ENCODE measurements at places on chromosomes 2 and 18.

DNA sequence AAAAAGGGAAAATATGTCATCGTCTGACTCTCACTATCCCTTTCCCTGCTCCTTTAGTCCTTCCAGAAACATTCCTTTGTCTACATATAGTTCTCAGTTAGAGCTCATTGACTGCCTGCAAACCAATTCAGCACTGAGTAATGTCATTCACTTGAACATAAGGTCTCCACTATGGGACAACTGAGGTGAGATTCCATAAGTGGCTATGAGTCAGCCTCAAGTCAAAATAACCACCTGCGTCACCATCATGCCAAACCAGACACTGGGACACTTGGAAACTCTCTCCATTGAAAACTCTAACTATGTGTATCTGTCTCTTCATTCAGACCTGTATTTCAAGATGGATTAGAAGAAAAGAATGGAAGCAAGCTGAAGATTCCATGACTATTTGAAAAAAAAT, 878.0 kb upstream of the PIK3C3 start:
- DNase-seq = no peak

GRCh38 chr2:78070693-78071092, 548.5 kb upstream of the LRRTM4 start:
- no peak for DNase-seq

DNA sequence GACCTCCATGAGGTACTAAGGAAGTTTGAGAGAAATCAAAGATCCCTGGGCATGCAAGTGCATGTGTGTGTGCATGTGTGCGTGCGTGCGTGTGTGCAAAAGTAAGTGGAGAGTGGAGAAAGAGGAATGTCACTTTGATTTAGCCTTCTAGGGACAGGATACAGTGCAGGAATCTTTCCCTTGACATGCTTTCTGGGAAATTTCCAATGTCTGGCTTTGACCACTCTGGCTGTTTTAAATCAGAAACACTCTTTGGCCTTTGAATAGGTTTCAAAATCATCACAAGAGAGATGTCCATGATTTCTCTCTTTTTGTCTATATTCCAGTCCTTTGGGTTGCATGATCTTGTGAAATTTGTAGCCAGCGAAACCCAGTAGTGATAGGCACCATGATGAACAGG, 162.0 kb downstream of the ALK start:
- no peak for DNase-seq

GRCh38 chr2:106057206-106057605, 136.9 kb downstream of the UXS1 start:
- no peak for DNase-seq

DNA sequence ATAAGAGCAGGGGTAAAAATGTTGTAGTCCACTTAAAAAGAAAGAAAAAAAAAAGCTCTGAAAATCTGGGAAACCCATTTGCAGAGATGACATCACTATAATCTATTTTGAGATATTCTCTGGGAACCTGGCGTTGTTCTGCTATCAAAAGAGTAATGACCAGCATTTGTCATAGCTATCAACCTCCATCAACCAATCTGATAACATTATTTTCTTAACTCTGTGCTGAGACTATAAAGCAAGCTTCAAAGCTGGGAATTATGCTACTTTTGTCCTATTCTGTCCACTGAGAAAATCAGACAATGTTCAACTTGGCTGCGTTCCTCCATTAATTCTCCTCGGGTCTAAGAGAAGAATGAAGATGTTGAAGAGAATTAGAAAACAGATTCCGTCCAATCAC, 107.5 kb downstream of the STK39 start:
- peak; percentile 52 for DNase-seq

DNA sequence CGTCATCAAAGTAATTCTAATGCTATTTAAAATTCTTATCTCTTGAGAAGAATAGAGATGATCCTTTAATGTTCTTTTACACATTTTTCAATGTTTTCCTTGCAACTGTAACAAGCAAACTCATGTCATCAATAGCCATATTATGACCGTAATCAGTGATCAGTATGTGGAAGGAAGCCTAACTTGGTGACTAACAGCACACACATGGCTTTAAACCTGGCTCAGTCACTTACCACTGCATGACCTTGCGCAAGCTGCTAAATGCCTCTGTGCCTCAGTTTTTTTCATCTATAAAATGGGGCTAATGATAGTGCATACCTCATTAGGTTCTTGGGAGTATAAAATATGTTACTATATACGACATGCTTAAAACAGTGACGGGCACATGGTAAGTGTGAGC, 149.7 kb downstream of the BCL2 start:
- no peak for DNase-seq

GRCh38 chr2:241128266-241128665, 21.0 kb downstream of the PASK start:
- DNase-seq = no peak

DNA sequence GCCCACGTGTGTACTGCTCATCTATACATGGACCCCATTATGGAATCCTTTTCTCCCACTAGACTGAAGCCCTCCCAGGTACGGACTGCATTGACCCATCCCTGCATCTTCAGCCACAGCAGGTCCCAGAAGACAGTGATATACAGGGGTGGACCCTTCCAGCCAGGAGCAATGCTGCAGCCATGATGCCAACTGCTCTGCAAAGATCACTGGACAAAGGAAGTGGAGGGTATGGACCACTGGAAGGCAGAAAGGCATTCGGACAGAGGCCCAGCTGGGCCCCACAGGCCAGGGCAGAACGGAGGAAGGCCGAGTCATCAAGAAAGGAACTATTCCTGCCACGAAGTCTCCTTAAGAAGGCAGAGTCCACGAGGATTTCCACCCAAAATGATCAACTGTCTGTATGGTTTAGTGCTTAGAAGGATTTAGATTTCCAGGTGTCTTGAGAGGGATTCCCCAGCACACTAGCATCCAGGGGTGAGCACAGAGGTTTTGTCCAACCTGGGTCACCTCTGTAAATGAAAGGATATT, 93.4 kb downstream of the TWIST2 start:
- no peak for DNase-seq

DNA sequence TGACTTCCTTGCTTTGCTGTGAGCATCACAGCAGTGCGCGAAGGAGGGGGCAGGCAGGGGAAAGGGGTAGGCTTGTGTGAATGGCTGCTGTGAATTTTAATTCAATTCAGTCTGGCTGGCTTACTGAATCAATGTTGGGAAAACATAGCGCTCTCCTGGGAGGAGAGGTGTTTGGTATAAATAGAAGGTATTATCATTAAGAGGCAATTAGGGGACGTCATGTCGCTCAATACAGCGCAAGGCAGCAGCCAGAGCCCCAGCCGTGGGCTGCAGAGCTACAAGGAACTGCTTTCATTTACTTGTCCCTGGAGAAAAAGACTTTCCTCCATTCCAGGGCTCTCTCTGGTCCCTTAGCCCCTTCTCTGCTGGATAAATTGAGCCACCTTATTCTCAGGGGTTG, 181.4 kb upstream of the MSH6 start:
- DNase-seq = peak; percentile 79

DNA sequence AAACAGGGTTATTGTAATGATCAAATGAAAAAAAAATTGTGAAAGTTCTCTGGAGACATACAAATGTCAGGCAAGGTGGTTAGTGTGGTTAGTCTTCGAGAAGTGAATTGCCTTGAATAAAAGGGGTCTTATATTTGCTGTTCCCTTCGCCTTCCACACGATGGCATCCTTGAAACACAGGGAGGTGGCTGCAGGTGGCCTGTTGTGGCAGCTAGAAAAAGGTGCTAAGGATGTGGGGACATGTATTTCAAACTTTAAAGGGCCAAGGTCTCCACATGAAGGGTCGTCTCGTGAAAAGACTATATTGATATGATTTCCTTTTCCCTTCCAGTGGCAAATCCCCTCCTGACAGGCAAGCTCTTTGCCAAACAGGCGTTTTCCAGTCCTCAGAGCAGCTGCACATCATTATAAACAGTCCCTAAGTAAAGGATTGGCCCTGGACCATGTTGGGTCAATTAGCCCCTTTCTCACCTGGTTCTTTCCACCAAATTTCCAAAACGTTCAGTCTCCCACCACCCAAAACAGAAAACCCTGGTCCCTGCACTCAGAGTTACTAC, 68.5 kb downstream of the COPS8 start:
- DNase-seq = peak; percentile 38

Measured in brain (organoid and tissue), 16 donors.